ENCODE measurements at places on chromosomes 16 and 17.

- peak; percentile 69 for DNase-seq
These were observed 114.8 kb upstream of the NOL11 start for GRCh38 chr17:67602974-67603373.

DNA sequence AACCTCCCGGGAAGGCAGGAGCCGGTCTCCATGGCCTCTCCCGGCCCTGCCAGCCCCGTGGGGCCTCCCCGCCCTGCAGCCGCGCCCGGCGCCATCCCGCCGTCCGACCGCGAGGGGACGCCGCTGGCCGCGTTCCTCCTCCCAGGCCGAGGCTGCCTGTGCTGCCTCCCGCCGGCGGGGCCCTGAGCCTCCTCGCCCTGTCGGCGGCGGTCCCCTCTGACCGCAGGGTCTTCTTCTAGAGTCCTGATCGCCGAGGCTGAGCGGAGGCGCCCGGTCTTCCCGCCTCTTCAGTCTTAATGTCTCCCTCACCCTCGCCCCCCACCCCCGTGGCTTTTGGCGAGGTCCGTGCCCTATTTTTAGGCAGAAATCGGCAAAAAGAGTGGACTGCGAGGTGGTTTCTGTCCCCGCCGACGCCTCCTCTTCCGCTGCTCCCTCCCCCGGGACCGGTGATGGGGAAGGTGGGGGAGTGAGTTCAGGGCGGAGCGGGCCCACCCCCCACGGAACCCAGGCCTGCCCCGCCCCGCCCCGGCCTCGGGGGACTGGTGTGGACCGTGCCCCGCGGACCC lies 794 bp upstream of the CPNE7 start:
- DNase-seq = peak; percentile 93

GRCh38 chr17:39270923-39271322 lies 45.2 kb upstream of the STAC2 start:
- DNase-seq = no peak

DNA sequence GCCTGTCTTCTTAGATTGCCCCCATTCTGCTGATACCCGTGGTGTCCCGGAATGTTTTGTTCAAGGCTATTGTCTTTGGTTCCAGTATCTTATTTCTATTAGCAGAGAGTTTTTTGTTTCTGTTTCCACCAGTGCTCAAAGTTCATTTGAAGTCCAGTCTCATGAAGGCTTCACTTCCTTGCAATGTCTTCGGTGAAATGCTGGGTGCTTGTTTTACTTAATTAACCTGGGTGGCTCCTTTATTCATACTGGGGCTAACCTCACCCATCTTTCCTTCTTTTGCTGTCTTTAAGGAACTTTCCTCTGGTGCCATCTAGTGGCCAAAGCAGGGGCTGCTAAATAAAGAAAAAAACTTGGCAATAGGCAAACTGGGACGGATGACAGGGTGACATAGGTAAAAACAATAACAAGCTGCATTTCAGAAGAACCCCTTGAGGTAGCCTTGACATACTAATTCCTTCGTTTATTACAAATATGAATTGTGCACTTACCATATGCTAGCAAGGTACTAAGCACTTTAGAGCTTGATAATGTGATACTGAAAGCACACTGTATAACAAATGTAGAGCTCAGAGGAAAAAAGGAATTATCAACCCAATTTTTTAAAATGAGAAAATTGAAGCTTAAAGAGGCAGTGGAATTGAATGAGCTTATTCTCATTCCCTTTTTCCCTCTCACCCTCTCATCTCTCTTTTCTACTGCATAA lies 2.8 kb upstream of the SMIM36 start:
- DNase-seq = peak; percentile 76

DNA sequence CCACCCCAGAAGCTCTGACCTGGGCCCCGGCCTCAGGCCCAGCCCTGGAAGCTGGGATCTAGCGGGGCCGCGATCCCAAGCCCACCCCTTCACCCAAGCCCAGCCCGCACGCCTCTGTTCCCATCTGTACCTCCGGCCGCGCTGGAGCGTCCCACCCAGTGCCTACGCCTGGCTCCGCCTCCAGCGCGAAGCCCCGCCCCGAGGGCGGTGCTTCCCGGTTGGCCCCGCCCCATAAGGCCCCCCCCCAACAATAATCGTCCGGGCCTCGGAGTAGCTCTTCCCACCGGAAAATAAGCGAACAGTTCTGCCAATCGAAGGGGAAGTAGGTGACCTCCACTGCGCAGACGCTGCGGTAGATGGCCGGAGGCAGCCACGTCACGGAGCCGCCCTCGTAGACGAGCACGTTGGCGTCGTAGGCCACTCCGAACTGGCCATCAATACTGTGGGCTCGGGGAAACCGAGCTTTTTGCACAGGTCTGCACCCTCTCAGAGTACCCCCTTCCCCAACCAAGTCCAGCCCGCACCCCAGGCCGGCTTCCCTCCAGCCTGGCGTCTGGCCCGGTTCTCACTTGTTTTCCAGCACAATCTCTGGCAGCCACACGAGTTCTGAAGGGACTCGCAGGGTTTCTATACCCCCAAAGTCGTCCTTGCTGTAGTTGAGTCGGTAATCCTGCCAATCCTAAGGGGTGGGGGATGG lies 1.1 kb downstream of the CHRNE start:
- no peak for DNase-seq

- no peak for DNase-seq
These were observed 2.1 kb downstream of the ST6GALNAC1 start for GRCh38 chr17:76641501-76641900.

- peak; percentile 79 for DNase-seq
These were observed 36.1 kb downstream of the RNF112 start for GRCh38 chr17:19447085-19447583.

DNA sequence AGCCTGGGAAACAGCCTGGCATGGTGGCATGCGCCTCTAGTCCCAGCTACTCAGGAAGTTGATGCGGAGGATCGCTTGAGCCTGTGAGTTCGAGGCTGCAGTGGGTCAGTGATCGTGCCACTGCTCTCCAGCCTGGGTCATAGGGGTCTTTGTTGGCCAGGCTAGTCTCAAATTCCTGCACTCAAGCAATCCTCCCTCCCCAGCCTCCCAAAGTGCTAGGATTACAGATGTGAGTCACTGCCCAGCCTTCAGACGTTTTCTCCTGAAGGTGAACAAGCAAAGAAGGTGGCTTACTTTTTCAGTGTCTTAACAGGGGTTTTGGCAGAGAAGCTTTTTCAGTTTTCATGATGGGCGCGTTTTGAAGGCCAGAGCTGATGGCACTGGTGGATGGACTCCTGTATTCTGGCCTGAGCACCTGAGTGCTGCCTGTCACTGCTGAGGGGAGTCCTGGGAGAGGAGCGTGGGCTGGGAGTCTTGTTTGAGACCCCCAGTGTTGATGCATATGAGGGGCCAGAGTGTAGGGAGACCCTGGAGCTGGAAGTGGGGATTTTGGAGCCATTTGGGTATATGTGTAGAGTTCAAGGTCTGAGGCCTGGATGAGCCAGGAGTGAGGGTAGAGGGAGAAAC lies 41.4 kb downstream of the FOXK2 start:
- DNase-seq = no peak

GRCh38 chr17:41527063-41528023 lies 765 bp downstream of the KRT19 start:
- peak; percentile 64 for DNase-seq

- peak; percentile 68 for DNase-seq
These were observed 4.6 kb downstream of the ZSCAN10 start for GRCh38 chr16:3094289-3095027.

GRCh38 chr17:32551186-32551955 lies 64.6 kb downstream of the CDK5R1 start:
- DNase-seq = no peak

GRCh38 chr17:76191896-76192295 lies 48.4 kb downstream of the RNF157 start:
- no peak for DNase-seq

- peak; percentile 85 for DNase-seq
These were observed at the start of gene KIF19 for GRCh38 chr17:74325743-74326379. KIF19 (plus strand) TSS chr17:74326226; CDS start chr17:74326350, 124 bp downstream.

- no peak for DNase-seq
These were observed 88.9 kb upstream of the HLF start for GRCh38 chr17:55175788-55176427.

DNA sequence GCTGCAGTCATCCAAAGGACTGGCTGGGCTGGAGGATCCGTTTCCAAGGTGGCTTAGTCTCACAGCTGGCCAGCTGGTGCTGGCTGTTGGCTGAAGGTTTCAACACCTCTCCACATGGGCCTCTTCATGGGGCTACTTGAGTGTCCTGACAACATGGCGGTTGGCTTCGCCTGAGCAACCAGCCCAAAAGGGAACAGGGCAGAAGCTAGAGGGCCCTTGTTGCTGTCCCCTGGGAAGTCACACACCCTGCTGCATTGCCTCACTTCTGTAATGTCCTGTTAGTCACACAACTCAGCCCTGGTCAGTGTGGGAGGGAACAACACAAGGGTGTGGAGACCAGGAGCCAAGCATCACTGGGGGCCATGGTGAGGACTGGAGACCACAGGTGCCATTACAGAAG lies 36.6 kb downstream of the C16orf78 start:
- no peak for DNase-seq

GRCh38 chr17:8896641-8897635 lies 29.5 kb upstream of the PIK3R6 start:
- no peak for DNase-seq

DNA sequence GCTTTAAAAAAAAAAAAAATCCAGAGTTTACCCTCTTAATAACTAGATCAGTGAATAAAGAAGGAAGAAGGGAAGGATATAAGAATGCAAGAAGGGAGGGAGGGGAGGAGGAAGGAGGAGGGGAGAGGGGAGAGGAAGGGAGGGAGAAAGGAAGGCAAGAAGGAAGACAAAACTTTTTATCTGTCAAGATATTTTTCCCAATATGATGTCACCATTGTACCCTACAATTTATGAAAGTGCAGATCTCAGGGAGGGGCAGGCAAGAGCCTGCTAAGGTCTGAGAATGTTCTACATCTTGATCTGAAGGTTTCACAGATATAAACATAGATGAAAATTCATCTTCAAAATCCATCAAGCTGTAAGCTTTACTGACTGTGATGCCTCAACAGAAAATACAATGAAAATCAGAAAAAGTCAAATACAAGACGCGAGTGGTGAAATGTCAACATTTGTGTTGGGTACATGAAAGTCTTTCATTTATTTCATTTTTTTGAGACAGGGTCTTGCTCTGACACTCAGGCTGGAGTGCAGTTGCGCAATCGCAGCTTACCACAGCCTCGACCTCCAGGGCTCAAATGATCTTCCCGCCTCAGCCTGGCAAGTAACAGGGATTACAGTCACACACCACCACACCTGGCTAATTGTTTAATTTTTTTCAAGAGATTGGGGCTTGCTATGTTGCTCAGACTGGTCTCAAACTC lies 57.1 kb upstream of the EMP2 start:
- DNase-seq = no peak

DNA sequence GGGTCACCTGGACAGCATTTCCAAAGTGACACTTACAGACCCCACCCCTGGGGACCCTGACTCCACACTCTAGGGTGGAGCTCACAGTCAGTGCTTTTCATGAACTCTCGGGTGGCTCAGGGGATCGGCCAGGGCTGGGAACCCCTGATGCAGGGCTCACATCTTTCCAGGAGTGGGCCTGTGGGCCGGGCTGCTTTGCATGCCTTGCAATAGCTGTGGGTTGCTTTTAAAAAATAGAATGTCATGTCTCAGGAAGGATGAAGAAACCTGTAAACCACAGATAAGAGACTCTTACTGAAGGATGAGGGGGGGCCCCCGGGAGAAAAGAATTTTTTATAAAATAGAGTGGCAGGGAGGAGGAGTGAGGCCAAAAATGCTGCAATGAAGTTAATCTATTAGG lies 40.2 kb downstream of the RBFOX3 start:
- no peak for DNase-seq

GRCh38 chr17:59753522-59754467 lies 46.3 kb downstream of the VMP1 start:
- DNase-seq = peak; percentile 81

- DNase-seq = peak; percentile 80
These were observed 397 bp downstream of the RIPOR1 start for GRCh38 chr16:67528870-67529581.

DNA sequence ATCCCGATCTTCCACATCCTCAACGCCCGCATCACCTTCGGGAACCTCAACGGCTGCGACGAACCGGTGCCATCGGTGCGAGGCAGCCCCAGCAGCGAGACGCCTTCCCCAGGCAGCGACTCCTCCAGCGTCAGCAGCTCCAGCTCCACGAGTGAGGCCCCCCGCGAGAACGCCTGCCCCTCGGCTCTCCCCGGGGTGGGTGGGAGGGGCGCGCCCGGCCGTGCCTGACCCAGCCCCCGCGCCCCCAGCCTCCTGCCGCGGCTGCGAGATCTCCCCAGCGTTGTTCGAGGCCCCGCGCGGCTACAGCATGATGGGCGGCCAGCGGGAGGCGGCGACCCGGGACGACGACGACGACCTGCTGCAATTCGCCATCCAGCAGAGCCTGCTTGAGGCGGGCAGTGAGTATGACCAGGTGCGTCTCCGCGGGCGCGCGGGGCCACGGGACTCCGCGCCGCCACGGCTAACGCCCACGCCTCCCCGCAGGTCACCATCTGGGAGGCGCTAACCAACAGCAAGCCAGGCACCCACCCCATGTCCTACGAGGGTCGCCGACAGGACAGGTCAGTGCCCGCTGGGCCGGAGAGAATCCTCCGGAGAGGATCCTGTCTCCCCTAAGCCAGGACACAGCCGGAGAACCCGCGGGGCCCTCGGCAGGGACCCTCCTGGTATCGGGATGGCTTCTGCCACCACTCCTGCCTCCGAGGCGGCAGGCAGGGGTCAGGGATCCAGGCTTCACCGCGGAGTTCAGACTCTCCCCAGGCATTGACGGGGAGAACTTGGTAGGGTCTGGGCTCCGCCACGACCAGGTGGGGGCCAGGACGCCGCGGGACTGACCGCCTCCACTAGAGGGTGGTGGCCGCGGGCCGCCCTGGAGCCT lies 10.1 kb downstream of the CORO6 start:
- DNase-seq = no peak

- no peak for DNase-seq
These were observed 19.7 kb downstream of the ADGRG1 start for GRCh38 chr16:57648125-57648524.

GRCh38 chr16:2682209-2683021 lies at the start of gene KCTD5:
KCTD5 (plus strand) TSS chr16:2682523; CDS start chr16:2682549, 26 bp downstream.
- peak; percentile 97 for DNase-seq

GRCh38 chr16:85715169-85716021 lies 26.6 kb upstream of the GINS2 start:
- peak; percentile 63 for DNase-seq

DNA sequence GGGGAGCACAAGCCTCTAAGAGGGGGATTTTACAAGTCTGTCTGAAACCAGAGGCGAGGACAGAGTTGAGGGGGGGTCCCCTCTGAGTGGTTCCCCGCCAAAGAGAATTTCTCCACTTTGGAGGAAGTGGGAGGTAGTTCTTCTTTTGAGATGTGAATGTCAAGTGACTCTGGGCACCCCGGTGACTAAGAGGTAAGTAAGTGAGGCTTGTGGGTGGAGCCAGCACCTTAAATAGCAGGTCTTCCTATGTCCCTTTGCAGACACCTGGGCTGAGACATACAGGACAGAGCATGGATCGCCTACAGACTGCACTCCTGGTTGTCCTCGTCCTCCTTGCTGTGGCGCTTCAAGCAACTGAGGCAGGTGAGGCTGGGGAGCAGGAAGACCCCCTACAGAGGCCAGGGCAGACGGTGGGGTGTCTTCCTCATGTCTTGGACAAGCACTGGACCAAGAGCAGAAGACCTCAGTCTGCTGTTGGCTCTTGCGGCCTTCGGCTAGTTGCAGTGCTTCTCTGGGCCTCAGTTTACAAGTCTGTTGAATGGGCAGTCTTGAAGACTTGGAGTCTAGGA lies at the start of gene CCL22:
Gene CCL22 (plus strand): TSS at position 257 of the 569 bp plus-strand sequence. CDS start 34 bp downstream, at position 291.
- DNase-seq = no peak

- peak; percentile 80 for DNase-seq
These were observed 9.4 kb upstream of the TOM1L1 start for GRCh38 chr17:54891176-54891821.

- no peak for DNase-seq
These were observed 131.5 kb upstream of the CHMP6 start for GRCh38 chr17:80860101-80860671.

GRCh38 chr17:20184977-20185619 lies 175.9 kb downstream of the SPECC1 start:
- DNase-seq = no peak

Measured in neural progenitor cell (in vitro differentiated cells).